ENCODE measurements at places on chromosomes 13 and 19. TPM values are rescaled to one million over a fixed set of nuclear protein-coding genes. Genes with fewer than 3 reads are reported as not detected.

- DNase-seq: no peak
Observed at GRCh38 chr19:55384131-55384919, at the start of gene TMEM238. Gene TMEM238, minus strand, starts transcription at chr19:55384292. Its CDS starts 33 bp downstream, at chr19:55384259.

GRCh38 chr13:59352600-59352999 lies 811.1 kb downstream of the DIAPH3 start:
- no peak for DNase-seq

DNA sequence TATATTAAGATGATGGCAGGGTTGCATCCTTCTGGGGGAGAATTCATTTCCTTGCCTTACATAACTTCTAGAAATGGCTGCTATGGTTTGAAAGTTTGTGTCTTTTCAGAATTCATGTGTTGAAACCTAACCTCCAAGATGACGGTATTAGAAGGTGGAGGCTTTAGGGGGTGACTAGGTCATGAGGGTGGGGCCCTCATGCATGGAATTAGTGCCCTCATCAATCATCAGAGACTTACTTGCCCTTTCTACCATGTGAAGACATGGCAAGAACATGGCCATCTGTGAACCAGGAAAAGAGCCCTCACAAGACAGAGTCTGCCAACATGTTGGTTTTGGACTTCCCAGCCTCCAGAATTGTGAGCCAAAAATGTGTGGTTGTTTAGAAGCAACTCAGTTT lies 14.8 kb upstream of the FCER2 start:
- no peak for DNase-seq

- no peak for DNase-seq
Observed at GRCh38 chr19:16433986-16434385, 37.8 kb downstream of the EPS15L1 start.

- no peak for DNase-seq
Observed at GRCh38 chr13:86946734-86947133, 724.4 kb upstream of the SLITRK5 start.

DNA sequence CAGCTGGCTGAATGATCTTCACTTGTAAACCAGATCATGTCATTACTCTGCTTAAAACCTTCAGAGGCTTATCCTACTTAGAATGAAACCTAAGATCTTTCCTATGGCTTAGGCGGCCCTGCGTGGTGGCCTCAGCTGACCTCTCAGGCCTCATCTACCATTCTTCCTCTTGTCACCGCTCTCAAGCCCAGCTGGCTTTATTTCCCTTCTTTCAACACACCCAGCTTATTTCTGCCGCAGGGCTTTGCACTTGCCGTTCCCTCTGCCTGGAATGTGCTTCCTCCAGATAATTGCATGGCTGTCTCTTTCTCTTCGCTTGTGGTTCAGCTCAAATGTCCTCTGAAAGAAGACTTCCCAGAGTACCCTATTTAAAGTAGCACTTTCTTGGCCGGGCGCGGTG lies 3.6 kb upstream of the ASF1B start:
- no peak for DNase-seq

DNA sequence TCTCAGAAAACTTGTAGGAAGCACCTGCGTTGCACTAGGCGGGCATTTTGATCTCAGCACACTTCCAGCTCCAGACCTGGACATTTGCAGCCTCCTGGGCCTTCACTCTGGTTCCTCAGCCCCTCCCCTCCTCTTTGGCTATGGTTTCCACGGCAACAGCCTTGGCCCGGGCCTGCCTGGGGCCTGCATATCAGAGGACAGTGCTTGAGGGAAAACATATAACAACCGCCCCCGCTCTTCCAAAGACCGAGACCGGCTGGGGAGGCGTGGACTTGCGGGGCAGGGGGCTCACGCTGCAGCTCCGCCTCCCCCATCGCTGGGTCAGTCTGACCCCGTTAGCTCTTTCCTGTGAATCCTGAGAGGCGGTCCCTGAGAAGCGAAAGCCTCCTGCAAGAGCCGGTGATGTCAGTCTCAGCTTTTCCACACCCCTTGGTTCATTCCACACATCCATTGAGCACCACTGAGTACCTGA lies 125.7 kb upstream of the PEG3 start:
- DNase-seq: no peak

- DNase-seq: no peak
Observed at GRCh38 chr13:39811051-39811450, 155.6 kb downstream of the COG6 start.

GRCh38 chr19:49231804-49232203 lies 74.2 kb downstream of the TRPM4 start:
- DNase-seq: no peak

- DNase-seq: no peak
Observed at GRCh38 chr19:48175578-48175977, 5.1 kb downstream of the ZSWIM9 start.

- no peak for DNase-seq
Observed at GRCh38 chr19:12075538-12076139, 11.1 kb downstream of the ZNF844 start.

DNA sequence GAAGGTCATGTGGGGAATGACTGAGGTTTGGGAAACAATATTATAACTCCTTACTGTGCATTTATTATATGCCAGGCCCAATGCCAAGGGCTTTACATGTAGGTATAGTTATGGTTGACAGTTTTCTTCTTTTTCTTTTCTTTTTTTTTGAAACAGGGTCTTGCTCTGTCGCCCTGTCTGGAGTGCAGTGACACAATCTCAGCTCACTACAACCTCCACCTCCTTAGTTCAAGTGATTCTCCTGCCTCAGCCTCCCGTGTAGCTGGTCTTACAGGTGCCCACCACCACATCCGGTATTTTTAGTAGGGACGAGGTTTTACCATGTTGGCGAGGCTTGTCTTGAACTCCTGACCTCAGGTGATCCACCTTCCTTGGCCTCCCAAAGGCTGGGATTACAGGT lies 13.8 kb downstream of the RTN2 start:
- no peak for DNase-seq

- DNase-seq: no peak
Observed at GRCh38 chr13:60074397-60074796, 89.3 kb downstream of the DIAPH3 start.

DNA sequence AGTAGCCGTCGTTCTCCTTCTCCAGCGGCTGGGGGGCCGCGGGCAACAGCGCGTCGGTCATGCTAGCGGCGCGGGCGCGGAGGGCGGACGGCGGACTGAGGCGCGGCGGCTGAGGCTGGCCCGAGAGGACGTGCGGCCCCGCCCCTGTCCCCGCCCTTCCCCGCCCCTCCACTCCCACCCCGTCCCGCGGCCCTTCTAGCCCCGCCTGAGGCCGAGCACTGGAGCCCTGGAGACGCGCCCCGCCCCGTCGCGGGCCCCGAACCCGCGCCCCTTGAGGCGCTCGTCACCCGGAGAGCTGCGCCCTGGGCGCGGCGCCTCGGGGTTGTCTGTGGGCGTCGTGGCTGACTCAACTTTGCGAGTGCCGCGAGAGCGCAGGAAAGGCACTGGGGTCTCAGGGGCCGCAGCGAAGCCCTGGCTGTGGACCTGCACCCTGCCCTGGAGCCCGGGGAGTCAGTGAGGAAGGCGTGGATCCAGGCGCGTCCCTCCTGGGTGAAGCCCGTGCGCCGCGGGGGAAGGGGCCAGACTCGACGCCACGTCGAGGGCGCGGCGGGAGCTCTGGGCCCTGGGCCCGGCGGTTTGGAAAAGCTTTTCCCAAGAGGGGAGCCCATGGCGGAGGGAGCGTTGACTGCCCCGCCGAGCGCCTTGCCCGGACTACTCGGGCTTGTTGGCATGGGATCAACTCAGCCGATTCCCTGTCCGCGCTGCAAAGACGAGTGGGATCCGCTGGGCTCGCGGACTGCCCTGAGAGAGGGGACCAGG lies at the start of gene RHPN2:
Gene RHPN2 (minus strand): TSS at position 97 of the 759 bp plus-strand sequence. CDS start 36 bp downstream, at position 61.
- DNase-seq: no peak

DNA sequence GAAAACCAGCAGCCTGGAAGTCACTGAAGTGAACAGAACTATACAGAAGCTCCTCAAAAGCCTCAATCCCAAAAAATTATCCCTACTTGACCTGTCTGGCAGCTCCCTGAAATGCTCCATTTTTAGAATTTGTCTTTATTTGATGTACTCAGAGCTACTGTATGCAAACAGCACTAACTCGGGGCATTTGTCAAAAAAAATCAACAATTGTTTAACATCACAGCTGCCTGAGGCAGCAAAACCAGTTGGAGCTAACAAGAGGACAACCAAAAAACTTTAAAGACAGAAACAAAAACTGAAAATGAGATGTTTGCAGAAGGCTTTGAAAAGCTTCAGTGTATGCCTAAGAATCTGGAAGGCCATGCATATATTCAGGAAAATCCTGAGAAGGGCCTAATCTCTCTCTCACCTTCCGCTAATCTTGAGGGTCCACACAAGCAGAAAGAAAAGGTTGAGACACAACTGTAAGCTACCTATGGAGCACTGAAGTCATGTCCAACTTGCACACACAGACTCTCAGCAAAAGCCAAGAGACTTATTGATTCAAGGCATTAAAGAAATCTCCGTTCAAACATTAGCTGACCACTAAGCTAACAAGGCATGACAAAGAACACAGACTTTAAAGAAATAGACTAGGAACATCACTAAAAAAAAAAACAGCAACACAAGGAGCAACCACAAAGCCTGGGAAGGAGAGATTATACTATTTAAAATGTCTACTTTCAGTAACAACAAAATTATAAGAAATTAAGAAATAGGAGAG lies 16.1 kb downstream of the VWA8 start:
- no peak for DNase-seq

GRCh38 chr19:11322269-11323024 lies 17.0 kb downstream of the RAB3D start:
- DNase-seq: no peak

- DNase-seq: no peak
Observed at GRCh38 chr13:63048653-63049052, 1633.0 kb upstream of the PCDH20 start.

- no peak for DNase-seq
Observed at GRCh38 chr13:30355839-30356238, 48.5 kb upstream of the KATNAL1 start.

- no peak for DNase-seq
Observed at GRCh38 chr13:27534981-27535380, 84.6 kb upstream of the MTIF3 start.

GRCh38 chr19:57263244-57263741 lies 17.0 kb upstream of the ZNF460 start:
- DNase-seq: no peak

DNA sequence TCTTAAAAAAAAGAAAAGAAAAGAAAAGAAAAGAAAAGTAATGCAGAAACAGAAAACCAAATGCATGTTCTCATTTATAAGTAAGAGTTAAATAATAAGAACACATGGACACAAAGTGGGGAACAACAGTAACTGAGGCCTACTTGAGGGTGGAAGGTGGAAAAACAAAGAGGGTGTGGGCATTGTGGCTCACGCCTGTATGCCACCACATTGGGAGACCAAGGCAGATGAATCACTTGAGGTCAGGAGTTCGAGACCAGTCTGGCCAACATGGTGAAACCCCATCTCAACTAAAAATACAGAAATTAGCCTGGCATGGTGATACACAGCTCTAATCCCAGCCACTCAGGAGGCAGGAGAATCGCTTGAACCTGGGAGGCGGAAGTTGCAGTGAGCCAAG lies 8.1 kb downstream of the ZNF708 start:
- no peak for DNase-seq

DNA sequence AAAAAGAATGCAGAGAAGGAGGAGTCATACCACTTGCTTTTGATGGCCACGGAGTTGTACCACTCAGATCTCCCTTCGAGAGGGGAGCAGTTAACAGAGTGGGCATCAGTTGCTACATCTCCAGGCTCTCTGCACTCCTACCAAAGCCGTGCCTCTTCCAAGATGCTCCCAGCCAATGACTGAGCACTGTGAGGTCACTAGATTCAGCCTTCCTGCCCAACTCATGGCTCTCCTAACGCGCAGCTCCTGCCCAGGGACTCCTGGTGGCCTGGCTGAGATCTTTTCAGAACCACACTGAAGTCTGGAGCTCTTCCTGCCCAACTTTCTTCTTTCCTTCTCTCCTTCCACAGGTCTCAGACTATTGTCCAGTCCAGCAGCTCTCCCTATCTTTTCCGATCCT lies 66.7 kb downstream of the LHFPL6 start:
- DNase-seq: no peak

DNA sequence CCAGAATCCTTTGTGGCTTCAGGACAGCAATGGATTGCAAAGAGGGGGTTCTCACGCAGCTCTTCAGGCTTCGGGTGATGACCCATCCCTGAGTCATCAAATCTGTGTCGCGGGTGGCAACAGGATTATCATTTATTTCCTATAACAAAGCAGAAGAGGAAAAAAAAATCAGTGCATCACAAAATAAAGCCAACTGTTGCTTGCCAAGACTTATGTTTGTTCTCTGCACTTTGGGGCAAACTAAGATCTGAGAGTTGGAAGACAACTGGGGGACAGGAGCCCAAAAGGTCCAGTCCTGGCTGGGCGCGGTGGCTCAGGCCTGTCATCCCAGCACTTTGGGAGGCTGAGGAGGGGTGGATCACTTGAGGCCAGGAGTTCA lies 6.4 kb downstream of the GNA15 start:
- DNase-seq: peak; percentile 26

- DNase-seq: no peak
Observed at GRCh38 chr19:56141417-56141993, 418 bp downstream of the ZNF444 start.

DNA sequence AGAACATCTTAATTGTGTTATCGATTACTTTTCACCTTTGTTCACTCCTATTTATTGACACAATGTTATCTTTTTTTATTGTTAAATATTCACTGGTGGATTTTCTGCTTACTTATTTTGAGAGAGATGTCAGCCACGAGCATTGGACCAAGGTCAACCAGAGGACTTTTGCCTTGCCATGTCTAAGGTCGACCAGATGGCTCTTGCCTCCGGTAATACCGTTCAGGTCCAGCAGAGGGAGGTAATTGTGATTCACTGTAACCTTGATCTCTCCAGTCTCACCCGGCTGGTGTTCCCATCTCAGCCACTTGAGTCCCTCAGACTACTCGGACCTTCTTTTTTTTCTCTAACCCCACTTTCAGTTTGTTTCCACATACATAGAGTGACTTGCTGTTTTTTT lies 1438.1 kb downstream of the UQCRFS1 start:
- DNase-seq: no peak

- no peak for DNase-seq
Observed at GRCh38 chr19:50768277-50768676, 2.0 kb upstream of the GPR32 start.

Gene CYSLTR2
- polyA plus RNA-seq: not detected

Gene POSTN
- polyA plus RNA-seq: 235 TPM

Gene CA11
- polyA plus RNA-seq: 3.0 TPM

Gene SMAD9
- 3.4 TPM for polyA plus RNA-seq

Gene CABP5
- not detected for polyA plus RNA-seq

Gene CCNE1
- polyA plus RNA-seq: 4.8 TPM

Gene SIGLEC5
- not detected for polyA plus RNA-seq

Gene SELENOV
- not detected for polyA plus RNA-seq

Gene CEACAM19
- polyA plus RNA-seq: 6.1 TPM

Gene TGFBR3L
- polyA plus RNA-seq: 0.50 TPM

Gene CYP2A7
- polyA plus RNA-seq: not detected

Gene CTXN1
- polyA plus RNA-seq: 2.0 TPM

Gene CNN1
- polyA plus RNA-seq: 267 TPM

Gene ZNF600
- 3.0 TPM for polyA plus RNA-seq

Gene GMIP
- polyA plus RNA-seq: 4.4 TPM

Gene TMEM150B
- not detected for polyA plus RNA-seq

Gene HNRNPA1L2
- polyA plus RNA-seq: 5.0 TPM

Gene IGFL3
- polyA plus RNA-seq: not detected

Gene TSHZ3
- polyA plus RNA-seq: 3.6 TPM

Gene TNFSF11
- not detected for polyA plus RNA-seq

Gene KIR2DL3
- not detected for polyA plus RNA-seq

Gene GIPC3
- polyA plus RNA-seq: 0.36 TPM

Measured in BJ (cell line).